ENCODE measurements at places on chromosomes 2 and 18.

- DNase-seq: no peak
Measured at GRCh38 chr18:69626171-69626570, 225.5 kb downstream of the DOK6 start.

GRCh38 chr2:95323347-95324155 lies 26.4 kb downstream of the KCNIP3 start:
- DNase-seq: no peak

DNA sequence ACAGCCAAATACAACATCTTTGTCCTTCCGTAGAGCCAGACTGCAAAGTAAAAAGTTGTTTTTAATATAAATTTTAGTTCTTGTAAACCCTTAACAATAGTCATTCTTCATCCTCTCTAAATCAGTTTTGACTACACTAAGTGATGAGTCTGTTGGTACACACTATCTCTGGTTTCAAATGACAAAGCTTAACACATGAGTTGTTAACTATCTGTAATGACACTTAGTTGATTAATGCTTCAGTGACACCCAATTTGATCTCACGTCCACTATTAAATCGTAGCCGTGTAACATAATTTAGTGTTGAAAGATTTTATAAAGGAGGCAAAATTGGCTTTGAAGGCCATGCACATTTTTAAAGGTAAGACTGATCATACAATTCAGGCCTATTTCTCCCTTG lies 181.6 kb downstream of the ZNF521 start:
- no peak for DNase-seq

DNA sequence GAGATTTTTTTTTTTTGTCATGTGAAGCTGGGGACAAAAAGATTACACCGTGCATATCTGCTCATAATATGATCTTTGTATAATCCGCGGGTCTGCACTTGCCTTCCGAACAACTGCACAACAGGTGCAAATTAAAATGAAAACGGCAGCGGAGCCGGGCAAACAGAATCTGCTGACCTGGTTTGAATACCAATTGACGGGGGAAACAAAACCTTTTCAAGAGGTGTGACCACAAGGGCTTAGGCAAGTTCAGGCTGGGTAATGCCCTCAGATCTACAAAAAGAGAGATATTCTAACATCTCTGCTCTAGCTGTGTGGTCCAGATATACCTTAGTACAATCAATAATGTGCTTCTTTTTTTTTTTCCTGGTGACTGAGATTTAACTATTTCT lies 88.5 kb downstream of the ZEB2 start:
- no peak for DNase-seq

DNA sequence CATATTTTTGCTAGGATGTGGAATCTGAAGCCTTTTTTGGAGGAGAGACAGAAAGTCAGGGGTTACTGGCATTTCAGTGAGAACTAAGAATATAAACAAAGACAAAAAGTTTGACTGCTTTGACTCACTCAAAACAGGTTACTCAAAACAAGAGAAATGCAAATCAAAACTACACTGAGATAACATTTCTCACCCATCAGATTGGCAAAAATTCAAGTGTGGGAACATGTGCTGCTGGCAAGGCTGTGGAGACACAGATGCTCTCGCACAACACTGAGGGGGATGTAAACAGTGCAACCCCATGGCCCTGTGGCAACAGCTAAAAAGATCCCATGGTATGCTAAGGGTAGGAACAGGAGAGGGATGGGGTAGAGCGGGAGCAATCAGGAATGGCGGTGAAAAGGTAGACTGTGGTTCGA lies 86.6 kb downstream of the DTNB start:
- DNase-seq: no peak

- DNase-seq: no peak
Measured at GRCh38 chr2:127653421-127654083, 7.6 kb downstream of the GPR17 start.

DNA sequence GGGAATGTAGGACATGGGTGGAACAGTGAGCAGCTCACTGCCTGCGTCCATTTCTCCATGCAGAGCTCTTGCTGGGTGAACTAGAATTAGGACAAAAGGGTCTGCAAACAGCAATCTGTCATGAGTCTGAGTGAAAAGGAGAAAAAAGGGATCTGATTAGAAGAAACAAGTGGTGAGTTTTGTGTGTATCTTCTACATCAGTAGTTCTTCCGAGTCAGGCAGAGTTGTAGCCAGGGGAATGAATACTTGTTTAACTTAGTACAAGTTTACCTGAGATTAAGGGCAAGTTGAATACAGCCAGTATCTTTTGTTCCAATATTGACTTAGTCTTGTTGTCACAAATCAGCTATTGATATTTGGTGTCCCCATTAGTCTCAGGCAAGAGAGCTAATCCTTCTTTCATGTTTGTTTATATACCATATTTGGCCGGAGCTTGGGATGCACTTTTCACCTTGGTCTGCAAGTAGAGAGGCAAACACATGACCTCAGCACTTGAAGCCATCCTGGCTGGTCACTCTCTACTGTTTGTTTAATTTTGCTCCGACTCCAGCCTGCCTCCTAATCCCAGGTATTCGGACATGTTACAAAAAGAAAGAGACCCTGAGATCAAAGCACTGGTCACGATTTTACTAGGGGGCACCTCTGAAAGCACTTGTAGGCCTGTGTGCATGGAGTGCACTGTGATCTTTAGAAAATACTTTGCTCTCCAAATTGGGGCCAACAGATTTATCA lies 211.0 kb upstream of the NT5C1B start:
- DNase-seq: no peak

GRCh38 chr2:162113776-162114168 lies 38.3 kb downstream of the GCG start:
- no peak for DNase-seq

DNA sequence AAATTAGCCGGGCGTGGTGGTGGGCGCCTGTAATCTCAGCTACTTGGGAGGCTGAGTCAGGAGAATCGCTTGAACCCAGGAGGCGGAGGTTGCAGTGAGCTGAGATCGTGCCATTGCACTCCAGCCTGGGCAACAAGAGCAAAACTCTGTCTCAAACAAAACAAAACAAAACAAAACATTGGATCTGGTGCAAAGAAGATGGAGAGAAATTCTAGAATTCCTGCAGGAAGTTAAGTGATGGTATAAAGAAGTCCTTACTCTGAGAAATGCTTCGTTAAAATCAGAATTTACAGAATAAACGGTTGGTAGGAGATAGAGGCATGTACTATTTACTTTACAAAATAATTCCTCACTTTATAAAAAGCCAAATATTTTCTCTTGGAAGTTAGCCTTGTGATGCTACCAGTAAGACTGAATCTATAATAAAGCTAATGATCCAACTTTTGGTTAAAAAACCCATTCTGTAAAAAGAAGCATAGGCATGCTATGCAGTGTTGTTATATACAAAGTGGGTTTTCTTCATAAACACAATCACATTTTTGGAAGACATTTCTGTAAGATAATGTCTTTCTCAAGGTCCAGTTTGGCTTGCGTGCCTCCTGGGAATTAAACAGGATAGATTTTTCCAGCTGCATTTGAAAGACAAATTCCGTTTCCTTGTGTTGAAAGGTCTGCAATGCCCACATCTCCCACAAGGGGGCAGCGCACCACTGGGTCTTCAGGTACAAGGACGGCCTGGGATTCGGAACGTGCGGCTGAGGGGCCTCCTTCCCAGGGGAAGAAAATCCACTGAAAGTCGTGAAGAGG lies 35.6 kb upstream of the PNO1 start:
- DNase-seq: peak; percentile 77
